T-cell (primary cell): ENCODE measurements at places on chromosomes 7 and 10.
A peak's percentile ranks its signal among the peaks of the same experiment; 100 is the strongest.

GRCh38 chr10:113751181-113751732, at the start of gene PLEKHS1:
Gene PLEKHS1, plus strand, starts transcription at chr10:113751682. Its CDS starts 3,596 bp downstream, at chr10:113755278.
- no peak for DNase-seq

GRCh38 chr7:112422842-112423496, 27.3 kb upstream of the IFRD1 start:
- DNase-seq, result no peak

DNA sequence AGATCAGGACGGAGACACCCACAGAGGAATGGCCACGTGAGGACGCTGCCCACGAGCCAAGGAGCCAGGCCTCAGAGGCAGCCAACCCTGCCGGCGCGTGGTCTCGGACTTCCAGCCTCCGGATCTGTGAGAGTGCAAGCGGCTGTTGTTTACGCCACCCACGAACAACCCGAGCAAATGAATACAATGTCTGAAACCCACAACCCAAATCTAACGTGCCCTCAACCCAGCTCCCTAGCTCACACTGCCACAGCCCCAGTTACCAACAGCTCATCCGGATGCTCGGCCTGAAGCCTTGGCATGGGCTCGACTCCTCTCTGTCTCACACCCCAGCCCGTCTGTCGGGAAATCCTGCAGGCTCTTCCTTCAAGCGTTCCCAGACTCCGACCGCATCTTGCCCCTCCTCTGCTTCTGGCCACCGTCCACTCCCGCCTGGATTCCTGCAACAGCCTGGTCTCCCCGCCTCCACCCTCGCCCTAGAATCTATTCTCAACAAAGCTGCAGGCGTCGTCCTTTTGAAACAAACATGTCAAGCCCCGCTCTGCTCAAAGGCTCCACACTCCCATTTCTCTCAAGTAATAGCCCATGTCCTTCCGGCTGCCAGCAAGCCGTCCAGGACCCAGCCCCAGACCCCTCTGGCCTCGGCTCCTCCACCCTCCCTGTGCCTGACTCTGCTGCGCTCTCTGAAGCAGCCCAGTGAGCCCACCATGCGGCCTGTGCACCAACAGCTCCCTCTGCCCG, 35.3 kb downstream of the STK32C start:
- no peak for DNase-seq

- DNase-seq, result peak; percentile 19
Observed at GRCh38 chr7:66921918-66922486, 977 bp downstream of the TMEM248 start.

DNA sequence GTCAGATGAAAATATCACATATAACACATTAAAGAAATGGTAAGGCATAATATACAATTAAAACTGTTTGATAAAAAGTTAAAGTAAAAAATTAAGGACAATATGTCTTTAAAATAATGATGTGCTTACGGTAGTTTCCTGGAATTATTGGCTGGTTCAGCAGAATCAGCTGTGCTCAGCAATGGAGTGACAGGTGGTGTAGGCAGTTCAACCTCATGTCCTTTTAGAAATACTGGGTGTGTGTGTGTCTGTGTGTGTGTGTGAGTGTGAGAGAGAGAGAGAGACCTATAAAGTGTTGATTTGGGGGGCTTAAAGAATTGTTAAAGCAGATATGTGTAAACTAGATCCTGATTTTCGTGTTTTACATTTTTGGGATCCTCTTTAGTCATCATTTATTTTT, 141.2 kb downstream of the ADAM22 start:
- DNase-seq, result no peak

GRCh38 chr10:129531195-129531968, 64.3 kb downstream of the MGMT start:
- no peak for DNase-seq

GRCh38 chr10:30270247-30270646, 78.8 kb downstream of the MTPAP start:
- no peak for DNase-seq

- no peak for DNase-seq
Observed at GRCh38 chr7:7989616-7990440, 21.2 kb downstream of the GLCCI1 start.

DNA sequence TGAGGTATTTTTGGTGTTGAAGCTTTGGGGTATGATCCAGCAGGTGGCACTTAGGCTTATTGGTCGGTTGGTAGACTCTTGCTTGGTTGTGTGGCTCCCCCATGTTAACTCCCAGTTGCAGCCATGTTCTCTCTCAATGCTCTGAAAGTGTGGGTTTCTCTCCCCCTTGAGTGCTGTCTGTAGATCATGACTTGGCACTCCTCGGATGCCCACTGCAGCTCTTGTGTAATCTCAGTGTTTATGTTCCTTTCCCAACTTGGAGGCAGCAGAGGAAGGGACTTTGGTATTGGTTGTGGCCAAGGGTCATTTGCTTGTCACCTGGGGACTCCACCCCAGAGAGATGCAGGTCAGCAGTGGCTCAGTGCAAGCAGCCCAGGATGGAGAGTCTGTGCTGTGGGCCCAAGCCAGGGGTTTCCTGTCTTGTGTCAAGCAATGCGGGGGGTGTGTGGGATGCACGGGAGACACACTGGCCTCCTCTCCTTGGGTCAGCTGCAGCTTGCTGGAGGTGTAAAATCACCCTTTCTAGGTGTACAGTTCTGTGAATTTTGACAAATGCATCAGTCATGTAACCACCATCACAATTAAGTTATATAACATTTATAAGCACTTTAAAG, 36.9 kb downstream of the PIK3CG start:
- no peak for DNase-seq

- DNase-seq, result no peak
Observed at GRCh38 chr10:133020193-133020817, 67.4 kb upstream of the ADGRA1 start.

DNA sequence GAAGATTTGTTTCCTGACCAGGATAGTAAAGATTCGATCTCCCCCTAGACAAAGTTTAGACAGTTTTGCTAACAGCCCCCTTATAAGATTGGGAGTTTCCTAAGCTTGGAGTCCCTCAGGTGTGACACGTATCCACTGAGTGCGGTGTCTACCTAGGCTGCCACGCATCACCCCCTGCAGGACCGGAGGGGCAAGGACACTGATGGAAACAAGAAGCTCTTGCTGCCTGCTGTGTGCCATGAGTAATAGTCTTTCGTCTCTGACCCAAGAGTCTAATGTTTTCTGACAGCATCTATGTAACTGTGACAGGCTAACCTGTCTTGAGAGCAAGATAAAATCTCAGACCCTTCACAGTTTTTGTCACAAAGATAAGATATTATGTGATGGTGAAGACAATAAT, 173.5 kb downstream of the SEMA3E start:
- no peak for DNase-seq

DNA sequence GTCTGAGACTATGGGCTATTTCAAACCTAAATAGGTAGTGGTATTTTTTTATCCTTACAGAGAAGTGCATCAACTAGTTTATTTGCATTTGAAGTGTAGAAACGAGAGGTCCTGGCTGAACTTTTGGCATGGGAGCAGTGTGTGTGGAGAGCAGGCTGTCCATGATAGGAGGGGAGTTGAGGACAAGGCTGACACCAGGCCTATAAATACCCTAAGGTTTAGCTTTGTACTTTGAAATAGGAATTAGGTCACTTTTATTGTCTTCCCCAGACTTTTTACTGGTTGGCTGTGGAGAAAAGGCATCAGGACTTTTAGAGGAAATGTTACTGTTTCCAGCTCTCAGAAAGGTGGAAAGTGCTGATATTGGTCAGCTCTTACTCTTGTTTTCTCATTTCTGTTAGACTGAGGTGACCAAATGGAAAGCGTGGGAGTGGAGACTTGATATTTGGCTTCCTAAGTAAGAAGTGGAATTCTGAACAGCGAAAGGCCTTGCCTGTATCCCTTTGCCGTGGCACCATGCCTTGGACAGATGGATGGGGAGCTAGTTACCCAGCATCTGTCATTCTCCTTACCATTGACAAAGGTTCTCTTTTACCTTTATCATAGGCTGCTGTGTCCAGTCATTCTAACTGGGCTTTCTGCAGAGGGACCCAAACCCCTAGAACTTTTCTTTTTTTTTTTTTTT, 46.0 kb downstream of the GBF1 start:
- no peak for DNase-seq

DNA sequence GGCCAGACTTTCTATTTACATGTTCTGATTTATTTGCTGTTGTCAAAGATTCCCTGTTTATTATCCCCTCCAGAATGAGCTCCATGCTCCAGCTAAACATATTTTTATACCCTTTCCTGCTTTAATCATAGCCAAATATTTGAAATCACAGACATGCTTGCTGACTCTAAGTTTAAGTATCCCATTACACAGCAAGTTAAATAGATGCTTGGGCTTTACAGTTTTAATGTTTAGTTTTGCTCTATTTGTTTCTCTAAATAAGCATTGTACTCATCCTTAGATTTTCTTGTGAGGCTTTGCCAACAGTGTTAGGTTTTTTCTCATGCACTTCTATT, 196.8 kb downstream of the TAX1BP1 start:
- no peak for DNase-seq

DNA sequence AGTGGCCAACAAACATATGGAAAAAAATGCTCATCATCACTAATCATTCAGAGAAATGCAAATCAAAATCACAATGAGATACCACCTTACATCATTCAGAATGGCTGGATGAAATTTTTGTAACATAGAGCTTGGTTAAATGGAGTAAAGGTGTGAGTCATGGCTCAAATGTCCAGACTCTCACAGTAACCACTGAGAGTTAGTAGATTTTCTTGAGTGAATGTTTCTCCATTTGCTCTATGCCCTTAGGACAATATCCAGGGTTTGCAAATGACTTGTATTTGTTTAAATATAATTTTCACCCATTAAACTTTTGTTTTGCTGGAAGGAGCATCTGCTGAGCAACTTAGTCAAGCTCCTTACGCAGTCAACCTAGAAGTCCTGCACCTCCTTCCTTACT, 967.2 kb downstream of the XPNPEP1 start:
- no peak for DNase-seq

GRCh38 chr7:110867771-110868170, 223.2 kb upstream of the LRRN3 start:
- no peak for DNase-seq

DNA sequence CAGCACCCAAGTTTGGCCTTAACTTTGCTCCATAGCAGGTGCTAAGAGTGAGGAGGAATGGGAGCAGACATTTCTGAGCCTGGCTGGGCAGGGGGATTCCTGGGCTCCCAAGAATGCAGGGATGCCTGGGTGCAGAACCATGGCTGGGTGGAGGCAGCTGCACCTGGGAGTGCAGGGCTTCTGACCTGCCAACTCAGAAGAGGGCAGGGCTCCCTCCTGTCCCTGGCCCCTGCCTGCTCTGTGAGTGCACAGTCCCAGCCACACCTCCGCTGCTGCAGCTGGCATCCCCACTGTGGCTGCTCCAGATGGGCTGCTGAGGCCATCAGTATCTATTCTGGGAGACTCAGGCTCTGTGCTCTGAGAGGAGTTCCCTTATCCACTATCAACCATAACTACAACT, 747.4 kb upstream of the VSTM2A start:
- no peak for DNase-seq

- no peak for DNase-seq
Observed at GRCh38 chr10:36354633-36355032, 712.5 kb upstream of the FZD8 start.

- no peak for DNase-seq
Observed at GRCh38 chr7:7745966-7746365, 27.6 kb upstream of the RPA3 start.

GRCh38 chr10:87913156-87913921, 49.9 kb downstream of the PTEN start:
- no peak for DNase-seq

DNA sequence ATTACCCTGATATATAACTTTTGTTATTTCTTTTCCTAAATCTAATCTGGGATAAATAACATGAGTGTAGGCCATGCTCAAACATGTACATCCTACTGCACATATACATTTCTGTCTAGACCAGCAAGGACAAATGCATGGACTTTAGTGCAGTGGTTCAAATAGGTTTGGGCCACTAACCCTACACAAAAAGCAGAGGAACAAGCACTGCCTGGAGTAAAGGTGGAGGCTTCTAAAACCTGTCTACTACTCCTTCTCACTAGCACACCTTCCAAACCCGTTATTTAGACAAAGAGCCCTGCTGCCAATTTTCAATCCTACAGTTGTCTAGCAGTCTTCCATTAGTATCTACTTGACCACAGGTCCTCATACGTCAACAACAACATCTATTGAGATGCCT, 34.8 kb downstream of the SGCE start:
- DNase-seq, result no peak

DNA sequence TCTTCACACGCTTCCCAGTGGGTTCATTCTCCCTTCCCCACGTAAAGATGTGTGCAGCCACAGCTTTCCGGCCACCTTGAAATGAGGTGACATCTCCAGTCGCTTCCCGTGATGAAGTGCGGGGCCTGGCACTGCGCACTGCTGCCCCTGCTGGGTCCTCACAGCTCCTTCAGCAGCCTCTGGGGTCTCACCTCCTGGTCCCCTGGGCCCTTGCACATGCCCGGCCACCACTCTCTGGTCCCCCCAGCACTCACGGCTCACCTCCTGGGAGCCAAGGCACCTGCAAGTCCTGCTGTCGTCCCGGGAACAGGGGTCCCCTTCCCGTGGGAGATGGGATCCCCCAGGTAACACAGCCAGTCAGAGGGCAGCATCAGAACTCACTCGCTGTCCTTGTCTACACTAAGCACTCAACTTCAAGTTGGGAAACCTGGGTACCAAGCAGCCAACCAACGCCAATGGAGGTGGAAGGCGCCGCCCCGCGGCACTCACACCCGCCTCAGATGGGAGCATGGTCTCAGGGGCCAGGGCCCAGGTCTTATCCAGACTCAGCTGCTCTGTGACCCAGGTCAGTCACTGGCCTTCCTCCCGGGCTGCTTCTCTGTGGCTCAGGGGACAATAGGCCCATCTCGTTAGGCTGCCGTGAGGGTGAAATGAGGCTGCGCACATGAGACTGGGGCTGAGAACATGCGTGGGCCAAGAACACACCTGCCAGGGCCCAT, 176.2 kb downstream of the PTPRN2 start:
- DNase-seq, result no peak

DNA sequence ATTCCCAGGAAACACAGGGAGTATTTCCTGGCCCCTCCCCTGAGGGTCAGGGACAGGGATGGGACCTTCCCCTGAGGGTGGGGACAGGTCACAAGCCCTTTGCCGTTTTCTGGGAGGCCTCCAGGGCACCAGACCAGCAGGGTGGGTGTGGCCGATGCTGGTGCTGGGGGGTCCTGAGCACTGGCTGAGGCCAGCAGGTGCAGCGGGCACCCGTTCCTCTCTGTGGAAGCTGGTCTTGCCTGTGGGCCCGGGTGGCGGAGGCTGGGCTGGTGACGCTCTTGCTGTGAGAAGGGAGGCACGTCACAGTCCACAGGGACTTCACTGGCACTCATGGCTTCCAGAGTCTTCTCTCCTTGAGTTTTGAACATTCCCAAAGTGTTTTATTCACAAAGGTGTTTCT, 44.2 kb upstream of the CFAP46 start:
- no peak for DNase-seq

GRCh38 chr7:50690541-50691011, 92.1 kb downstream of the GRB10 start:
- DNase-seq, result no peak

DNA sequence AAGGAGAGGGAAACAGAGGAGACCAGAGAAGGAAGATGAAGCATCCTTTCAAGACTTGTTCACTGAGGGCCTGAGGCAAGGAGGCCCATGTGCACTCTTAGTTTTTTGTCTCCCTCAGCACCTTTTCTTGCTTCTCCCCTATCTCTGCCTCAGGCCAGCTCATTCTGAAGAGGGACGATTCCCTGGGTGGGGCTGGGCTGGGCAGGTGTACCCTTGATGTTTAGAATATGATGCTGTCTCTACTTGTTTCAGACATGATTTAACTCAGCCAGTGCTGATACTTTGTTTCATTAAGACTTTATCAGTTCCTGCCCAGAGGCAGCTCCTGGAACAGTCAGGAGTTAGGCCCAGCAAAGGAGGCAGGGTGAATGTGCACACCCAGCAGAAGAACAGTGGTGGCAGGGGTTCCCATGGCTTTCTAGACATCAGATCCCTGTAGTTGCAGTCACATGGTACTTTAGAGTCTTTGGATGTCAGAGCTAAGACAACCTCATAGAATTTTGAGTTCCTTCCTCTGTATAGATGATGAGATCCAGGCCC, 3.4 kb downstream of the PRXL2A start:
- DNase-seq, result no peak
